Foreskin keratinocyte (primary cell): ENCODE measurements at places on chromosomes 4 and X. TPM values are rescaled to one million over a fixed set of nuclear protein-coding genes. Genes with fewer than 3 reads are reported as not detected.

- DNase-seq, result no peak
Measured at GRCh38 chr4:87911252-87911774, 64.2 kb upstream of the SPP1 start.

DNA sequence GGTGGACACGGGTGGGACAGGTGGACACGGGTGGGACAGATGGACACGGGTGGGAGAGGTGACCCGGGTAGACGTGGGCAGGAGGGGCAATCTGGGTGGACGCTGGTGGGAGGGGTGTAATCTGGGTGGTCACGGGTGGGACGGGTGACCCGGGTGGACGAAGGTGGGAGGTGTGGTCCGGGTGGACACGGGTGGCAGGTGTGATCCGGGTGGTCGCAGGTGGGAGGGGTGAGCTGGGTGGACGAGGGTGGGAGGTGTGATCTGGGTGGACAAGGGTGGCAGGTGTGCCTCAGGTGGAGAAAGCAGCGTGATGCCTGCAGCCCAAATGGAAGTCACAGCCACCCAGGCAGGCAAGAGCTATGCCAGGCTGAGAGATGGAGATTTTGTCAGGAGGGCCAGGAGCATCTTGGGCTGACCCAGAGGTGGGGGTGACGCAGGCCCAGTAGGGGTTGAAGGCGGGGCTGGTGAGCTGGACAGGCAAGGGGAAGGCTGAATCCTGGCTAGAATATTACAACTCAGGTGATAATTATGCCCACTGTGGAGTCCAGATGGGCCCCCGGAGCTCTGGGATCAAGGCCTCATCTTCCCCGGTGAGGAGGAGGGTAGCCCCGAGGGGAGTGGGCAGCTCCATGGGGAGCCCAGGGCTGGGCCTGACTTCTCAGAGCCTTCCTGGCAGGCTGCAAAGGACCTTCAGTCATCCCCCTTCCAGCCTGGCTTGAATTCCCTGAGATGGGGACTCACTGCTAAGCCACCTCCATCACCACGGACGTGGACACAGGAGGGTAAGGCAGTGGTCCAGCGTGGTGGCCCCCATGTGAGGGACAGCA is 100.0 kb downstream of the ADRA2C start:
- DNase-seq, result no peak

DNA sequence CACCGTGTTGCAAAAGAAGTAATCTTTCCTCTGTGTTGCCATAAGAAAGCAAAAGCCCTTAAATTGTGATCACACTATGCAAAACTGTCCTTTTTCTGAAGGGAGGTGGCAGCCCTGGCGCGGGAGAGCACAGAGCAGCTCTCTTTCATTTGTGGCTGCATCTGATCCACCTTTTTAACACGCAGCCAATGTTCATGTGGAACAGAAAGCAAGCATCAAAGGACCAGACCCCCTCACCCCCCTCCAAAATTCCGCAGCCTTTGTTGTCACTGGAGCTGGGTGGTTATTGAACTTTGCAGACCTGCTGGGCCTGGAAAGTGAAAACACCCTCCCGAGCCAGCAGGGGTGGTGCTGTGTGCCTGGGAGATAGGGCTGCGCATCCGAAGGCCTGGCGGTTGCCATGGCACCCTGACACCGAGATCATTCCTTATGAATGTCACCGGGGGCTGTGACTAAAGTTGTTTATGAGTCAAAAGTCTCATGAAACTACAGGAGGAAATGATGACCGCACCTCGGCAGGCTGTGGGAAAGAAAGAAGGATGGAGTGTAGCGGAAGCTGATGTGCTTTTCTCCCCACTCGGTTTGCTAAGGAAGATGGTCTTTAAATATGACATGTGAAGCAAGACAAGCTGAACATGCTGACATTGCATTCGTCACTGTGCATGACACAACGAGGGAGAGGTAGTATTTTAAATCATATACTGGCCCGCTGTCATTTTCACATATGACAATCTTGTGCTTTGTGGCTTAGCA is 367.4 kb downstream of the UNC5C start:
- no peak for DNase-seq

- DNase-seq, result no peak
Measured at GRCh38 chr4:140249351-140249750, 95.4 kb upstream of the MAML3 start.

Gene CCKAR
- not detected in 2 replicates for total RNA-seq
